ENCODE measurements at places on chromosomes 3 and 15. TPM values are rescaled to one million over a fixed set of nuclear protein-coding genes. Genes with fewer than 3 reads are reported as not detected.

GRCh38 chr15:80419546-80419945 is 15.4 kb downstream of the ARNT2 start:
- no peak for DNase-seq

DNA sequence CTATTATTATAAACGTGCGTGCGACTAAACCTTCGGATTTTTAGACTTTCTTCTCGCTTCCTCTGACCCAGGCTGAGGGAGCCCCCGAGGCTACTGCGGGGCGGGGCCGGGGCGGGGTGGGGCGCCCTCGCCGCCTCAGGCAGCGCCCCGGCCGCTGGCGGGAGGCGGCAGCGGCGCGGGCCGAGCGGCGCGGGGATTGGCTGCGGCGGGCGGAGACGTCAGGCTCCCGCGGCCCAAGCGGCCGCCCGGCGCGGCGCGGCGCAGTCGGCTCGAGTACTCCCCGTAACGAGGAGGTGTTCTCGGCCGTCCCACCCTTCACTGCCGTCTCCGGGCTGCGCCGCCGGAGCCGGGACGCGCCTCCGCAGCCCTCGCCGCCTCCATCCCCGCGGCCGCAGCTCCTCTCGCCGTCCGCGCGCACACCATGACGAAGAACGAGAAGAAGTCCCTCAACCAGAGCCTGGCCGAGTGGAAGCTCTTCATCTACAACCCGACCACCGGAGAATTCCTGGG is at the start of gene ATP1B3:
TSS of gene ATP1B3 (plus strand) at position 263 of the 510 bp plus-strand sequence. CDS start at position 422, 159 bp downstream.
- DNase-seq = peak; percentile 89

DNA sequence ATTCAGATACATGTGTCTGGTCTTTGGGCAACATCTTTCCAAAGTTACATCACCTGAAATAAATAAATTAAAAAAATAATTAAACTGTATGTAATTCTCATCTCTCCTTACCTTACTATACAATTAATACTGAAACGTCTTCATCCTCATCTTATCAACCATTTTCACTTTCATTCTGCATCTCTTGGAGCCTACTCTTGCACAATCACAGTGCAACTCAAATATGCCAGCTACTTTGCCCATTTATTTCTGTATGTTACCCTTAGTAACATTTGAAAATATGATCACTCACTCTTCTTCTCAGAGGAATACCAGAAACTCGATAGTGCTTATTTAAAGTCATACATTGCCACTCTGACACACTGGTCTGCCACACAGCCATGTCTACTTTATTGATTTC is 1357.1 kb upstream of the CADM2 start:
- DNase-seq = no peak

DNA sequence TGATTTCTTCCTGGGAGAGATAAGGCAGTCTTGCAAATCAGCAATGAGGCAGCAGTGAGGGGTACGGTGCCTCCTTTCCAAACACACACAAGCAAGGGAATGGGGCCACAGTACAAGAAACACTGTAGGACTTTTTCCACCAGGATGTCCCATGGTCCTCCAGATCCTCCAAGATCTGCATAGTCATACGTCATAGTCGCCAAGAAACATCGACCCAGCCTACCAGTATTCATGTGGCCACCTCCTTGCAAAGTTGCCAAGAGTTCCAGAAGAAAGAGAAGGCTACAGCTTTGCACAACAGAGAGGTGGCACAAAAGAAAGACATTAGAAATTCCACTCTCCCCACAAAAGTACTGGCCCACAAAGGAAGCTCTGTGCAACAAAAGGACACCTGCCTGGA is 257.9 kb downstream of the CTNNB1 start:
- DNase-seq = no peak

DNA sequence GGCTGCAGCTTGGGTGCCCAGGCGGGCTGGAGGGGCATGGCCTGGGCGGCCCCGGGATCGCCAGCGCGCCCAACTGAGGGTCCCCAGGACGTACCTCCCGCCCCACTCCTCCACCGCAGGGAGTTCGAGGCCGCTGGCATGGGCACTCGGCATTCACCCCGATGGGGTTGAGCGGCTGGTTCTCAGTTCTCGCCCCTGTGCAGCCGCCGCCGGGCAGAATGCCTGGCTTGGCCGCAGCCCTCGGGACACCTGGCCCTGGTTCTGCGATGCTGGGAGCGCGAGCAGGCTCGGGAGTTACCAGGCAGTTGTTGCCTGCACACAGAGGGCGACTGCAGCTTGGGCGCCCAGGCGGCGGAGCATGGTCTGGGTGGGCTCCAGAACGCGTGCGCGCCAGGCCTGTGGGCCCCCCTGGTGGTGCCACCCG is 121.4 kb downstream of the LMLN start:
- DNase-seq = peak; percentile 3

DNA sequence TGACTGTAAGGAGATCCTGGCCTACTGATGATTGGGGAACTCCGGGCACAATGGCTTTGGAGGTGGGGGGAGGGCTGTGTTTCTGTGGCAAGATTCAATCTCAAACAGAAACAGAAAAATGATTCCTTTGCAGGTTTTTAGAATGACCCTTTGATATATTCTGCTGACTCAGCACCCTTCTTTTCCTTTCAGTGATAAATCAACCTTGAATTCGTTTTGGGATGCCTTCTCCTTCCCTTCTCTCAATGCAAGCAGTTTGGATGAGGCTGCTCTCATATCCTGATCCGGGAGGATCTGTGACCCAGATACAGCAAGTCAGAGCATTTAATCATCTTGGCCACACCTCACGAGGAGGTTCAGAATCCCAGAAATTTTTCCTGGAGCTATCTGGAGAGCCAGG is 156.1 kb upstream of the PRICKLE2 start:
- DNase-seq = no peak

DNA sequence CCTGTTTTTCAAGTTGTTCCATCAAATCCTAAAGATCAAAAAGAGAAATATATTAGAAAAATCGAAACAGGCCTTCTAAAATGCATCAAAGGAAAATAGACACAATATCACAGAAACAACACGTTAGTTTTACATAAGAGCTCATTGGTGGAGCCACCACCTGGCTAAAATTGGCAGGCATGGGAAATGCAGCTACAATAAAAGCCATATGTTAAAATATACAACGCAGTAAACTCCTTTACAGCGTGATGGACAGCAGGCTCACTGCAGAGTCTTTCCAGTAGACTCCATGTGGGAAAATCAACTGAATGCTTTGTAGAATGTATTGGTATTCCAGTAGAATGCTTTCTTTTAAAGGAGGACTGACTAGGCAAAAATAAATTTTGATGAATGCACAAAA is 40.9 kb upstream of the MYO5C start:
- no peak for DNase-seq

- no peak for DNase-seq
These were observed 127.1 kb upstream of the RBMS3 start for GRCh38 chr3:29153811-29154210.

- DNase-seq = peak; percentile 36
These were observed 2.3 kb upstream of the BCHE start for GRCh38 chr3:165839296-165840076.

DNA sequence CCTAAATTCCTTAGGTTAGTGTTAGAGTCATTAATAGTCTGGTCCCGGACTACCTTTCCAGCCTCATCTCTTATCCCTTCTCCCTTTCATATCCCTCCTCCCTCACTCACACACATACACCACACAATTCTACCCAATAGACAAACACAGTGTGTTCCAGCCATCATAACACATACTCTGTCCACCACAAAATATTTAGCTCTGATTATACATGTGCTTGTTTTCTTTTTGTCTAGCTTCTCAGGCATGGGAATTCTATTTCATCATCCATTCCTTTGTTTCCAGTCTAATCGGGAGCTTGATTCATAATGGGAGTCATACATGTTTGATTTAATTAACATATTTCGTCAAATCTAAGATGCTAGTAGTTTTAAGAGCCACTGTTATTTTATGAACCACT is 161.8 kb upstream of the BFSP2 start:
- no peak for DNase-seq

- DNase-seq = peak; percentile 72
These were observed 137.4 kb downstream of the MBNL1 start for GRCh38 chr3:152405915-152406802.

- DNase-seq = peak; percentile 1
These were observed 307.3 kb upstream of the PLSCR5 start for GRCh38 chr3:146912241-146913015.

DNA sequence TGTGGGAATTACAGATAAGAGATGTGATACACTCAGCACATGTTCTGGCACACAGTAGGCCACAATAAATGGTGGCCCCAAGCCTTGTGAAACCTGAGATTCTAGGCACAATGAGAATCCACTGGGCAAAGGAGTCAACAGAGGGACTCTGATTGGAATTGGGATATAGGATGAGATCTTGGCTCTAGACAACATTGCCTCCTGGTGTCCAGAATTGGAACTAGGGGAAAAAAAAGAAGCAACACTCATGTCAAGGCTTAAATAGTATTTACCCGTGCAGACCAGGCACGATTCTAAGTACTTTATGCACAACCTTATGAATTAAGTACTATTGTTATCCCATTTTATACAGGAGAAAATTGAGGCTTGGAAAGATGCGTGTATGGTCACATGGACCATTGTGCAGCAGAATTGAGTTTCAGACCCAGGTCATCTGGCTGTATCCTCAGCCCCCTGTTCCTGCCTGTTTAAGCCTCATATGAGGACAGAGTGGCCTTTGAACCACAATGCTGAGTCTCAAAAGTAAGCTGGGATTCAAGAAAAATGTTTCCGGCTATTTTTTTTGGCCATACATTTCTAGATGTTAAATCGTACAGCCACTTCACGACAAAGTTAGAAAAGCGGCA is 124.8 kb downstream of the SV2B start:
- peak; percentile 62 for DNase-seq

DNA sequence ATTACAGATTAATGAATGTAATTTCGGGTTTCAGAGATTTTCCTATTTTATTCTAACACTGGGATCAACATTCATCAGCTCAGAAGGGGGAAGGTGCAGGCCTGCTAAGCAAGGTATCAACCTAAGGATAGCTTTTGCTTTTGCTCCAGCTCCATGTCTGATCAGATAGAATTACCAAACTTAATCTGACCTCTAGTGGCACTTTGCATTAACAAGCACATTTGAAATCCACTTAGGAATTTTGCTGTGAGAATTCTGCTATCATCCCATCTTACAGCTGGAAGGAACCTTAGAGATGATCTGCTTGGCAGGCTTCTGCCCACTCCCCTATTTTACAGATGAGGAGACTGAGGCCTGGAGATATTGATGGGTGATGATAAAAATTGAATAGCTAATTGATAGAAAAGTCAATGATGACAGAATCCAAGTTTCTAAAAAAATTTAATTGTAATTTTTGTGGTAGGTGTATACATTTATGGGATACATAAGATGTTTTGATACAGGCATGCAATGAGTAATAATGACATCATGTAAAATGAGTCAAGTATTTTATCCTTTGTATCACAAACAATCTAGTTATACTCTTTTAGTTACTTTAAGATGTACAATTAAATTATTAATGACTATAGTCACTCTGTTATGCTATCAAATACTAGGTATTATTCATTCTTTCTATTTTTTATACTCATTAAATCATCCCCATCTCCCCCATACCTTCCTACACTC is 209.2 kb upstream of the ZPLD1 start:
- DNase-seq = peak; percentile 87

- no peak for DNase-seq
These were observed 39.5 kb downstream of the OXSR1 start for GRCh38 chr3:38204599-38205471.

DNA sequence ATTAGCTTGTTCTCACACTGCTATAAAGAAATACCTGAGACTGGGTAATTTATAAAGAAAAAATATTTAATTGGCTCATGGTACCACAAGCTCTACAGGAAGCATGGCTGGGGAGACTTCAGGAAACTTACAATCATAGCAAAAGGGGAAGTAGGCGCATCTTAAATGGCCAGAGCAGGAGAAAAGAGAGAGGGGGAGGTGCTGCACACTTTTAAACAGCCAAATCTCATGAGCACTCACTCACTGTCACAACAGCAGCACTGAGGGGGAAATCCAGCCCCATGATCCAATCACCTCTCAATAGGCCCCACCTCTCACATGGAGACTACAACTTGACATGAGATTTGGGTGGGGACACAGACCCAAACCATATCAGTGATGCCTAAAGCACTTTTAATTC is 82.5 kb downstream of the DCLK3 start:
- no peak for DNase-seq

GRCh38 chr15:42368096-42368495 is 8.8 kb downstream of the CAPN3 start:
- DNase-seq = no peak

GRCh38 chr3:55771503-55771902 is 284.4 kb upstream of the WNT5A start:
- DNase-seq = no peak

- DNase-seq = no peak
These were observed 180.7 kb downstream of the KLHL25 start for GRCh38 chr15:85614059-85614458.

The GOLGA6L7 gene
- not detected for total RNA-seq

The LIPC gene
- total RNA-seq = 0.58 TPM

The LRTM1 gene
- not detected for total RNA-seq

The PLSCR5 gene
- total RNA-seq = not detected

The TRIM59 gene
- total RNA-seq = not detected

The TCTA gene
- total RNA-seq = 39.8 TPM

The PLA2G4F gene
- total RNA-seq = 12.9 TPM

Measured in stomach (tissue), 19 donors.